Stimulated activated CD8-positive, alpha-beta memory T cell treated with anti-CD3 and anti-CD28 coated beads, Interleukin-7, amount 100 ng/mL, for 48 hours (primary cell): ENCODE measurements at places on chromosomes 7 and 10.

- DNase-seq, result no peak
These were observed 164.9 kb upstream of the TRIM24 start for GRCh38 chr7:138295049-138295637.

- DNase-seq, result no peak
These were observed 91.1 kb downstream of the VOPP1 start for GRCh38 chr7:55481155-55481554.

GRCh38 chr10:14601872-14602725, 172.6 kb downstream of the FAM107B start:
- no peak for DNase-seq

DNA sequence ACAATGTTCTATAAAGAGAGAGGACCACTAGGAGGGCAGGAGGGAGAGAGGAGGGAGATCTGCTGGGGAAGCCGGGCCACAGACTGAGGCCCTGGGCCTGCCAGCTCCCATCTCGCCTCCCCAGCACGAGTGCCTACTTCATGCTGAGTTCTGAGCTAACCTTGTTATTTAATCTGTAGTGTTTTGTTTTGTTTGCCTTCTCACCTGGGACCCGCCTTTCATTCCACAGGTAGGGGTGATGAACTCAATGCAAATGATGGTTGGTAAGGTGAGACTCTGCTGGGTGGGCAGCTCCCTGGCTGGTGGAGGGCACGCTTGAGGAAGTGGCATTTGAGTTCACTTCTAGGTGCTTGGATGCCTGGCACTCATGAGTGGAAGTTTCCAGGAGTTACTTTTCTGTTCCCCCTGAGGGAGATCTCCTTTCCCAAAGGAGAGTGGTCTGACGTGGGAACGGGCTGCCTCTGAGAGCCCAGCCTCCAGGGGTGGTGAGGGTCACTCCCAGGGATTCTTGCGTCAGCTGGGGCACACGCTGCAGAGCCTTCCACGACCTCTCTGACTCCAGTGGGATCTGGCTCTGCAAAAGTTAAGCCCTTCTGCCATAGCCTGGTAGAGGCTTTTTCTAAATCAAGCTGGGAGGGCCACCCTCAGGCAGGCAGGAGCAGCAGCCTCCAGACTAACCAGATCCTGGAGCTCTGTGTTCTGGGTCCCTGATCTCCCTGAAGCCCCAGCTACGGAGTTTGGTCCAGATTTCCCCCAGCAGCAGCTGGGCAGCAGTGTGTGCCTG, 22.4 kb downstream of the UBTD1 start:
- no peak for DNase-seq

- DNase-seq, result no peak
These were observed 38.3 kb upstream of the BTBD16 start for GRCh38 chr10:122232769-122233168.

- DNase-seq, result no peak
These were observed 49.3 kb downstream of the PPP1R17 start for GRCh38 chr7:31735991-31736982.

DNA sequence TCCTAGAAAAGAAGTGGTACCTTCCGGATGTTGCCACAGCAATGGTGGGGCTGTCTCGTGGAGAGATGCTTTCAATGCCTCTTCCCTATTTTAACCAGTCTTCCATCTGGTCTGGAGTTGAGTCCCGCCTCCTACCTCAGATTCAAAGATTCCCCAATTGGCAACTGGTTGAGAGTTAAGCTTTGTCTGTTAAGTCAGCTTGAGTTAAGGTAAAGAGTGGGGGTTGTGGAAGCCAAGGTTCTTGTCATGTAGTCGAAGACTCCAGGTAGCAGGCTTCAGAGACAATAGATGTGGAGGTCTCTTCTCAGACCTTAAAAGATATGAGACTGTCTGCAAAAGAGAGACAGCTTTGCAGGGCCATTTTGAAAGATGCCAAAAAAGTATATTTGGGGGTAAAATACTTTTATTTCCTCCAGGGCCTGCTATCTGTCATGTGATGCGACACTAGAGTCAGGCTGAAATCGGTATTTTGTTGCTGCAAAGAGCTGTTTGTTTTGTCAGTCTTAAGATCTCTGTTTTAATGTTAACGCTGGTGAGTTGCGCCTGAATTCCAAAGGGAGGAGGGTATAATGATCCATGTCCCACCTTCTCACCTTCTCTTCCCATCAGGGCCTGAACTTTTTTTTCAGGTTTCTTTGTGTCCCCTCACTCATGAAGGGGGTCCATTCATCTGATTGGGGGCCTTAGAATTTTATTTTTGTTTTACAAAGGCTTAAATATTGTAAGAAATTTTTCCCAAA, 40.4 kb upstream of the SCIN start:
- DNase-seq, result no peak

DNA sequence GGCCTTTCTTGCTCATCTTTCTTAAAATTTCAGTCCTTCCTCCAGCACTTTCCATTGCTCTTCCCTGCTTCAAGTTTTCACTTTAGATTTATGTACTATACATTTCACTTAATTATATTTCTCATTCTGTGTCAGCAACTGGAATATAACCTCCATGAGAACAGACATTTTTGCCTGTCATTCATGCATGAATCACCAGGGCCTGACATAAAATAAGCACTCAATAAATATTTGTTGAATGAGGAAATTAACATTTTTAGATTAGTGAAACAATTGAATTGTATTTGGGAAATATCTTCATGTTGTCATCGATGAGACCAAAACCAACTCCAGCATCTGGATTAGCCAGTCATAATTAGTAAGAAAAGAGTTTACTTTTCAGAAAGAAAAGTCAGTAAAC, 6.1 kb downstream of the SAMD9L start:
- DNase-seq, result no peak

DNA sequence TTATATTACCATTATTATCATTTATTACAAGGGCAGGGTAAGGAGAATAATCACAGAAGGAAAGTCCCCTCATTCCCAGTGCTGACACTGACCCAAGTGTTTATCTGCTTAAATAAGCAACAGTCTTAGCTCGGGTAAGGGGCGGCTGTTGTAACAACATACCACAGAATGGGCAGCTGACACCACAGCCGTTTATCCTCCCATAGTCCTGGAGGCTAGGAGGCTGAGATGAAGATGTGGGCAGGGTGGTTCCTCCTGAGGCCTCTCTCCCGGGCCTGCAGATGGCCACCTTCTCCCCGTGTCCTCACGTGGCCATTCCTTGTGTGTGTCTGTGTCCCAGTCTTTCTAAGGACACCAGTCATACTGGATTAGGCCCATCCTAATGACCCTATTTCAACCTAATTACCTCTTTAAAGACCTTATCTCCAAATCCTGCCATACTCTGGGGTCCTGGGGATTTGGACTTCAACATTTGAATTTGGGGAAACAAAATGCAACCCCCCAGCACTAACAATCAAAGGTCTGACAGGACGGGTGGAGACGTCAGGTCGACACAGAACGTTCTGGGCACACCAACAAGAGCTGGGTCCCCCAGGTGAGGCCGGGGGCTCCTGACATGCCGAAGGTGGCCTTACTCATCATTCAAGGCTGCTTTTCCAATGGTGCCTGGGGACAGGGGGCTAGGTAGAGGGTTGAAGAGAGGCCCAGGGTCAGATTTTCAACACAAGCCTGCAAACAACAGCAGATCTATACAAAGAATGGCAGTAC, 93.5 kb downstream of the TNS3 start:
- DNase-seq, result no peak

DNA sequence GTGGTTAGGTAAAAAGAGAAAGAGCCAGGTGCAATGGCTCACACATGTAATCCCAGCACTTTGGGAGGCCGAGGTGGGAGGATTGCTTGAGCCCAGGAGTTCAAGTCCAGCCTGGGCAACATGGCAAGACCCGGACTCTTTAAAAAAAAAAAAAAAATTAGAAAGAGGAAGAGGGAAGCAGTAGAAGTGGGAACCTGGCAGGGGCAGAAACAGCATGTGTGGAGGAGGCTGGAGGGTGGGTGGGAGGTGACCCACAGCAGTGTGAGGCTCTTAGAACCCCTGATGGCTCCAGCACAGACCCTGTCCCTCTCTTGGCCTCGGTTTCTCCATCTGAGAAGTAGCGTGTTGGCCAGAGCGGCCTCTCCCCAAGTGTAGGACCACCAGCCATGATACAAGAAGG, 4.9 kb upstream of the CCL24 start:
- no peak for DNase-seq

- no peak for DNase-seq
These were observed 590.9 kb upstream of the ANKRD30A start for GRCh38 chr10:36534471-36535002.

DNA sequence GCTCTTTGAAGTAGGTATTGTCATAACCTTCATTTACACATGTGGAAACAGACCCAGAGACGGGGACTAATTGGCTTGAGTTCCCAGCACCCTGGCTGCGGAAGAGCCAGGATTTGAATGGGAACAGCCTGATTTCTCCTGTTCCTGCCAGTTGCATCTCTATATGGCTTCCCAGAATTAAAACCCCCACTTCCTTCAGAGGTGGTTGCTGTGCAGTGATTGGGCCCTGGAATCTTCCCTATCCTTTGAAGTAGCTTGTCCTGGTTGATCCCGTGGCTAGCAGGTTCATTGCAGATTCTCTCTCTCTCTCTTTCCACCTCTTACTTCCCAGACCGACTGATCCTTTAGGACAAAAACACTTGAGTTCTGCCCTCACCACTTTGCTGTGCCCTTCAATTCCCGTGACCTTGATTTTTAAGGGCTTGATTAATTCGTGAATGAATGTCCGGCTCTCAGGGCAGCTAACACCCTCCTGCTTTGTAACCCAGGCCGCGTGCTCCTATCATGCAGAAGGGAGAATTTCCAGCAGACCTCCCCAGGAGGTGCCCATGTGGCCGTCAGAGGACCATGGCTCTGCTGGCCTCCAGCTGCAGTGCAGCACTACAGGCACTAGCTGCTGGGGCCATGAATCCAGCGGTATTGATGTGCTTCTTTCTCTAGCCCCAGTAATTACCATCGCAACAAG, 120.6 kb upstream of the AGK start:
- no peak for DNase-seq

GRCh38 chr7:123871998-123872867, 27.3 kb downstream of the HYAL4 start:
- no peak for DNase-seq

DNA sequence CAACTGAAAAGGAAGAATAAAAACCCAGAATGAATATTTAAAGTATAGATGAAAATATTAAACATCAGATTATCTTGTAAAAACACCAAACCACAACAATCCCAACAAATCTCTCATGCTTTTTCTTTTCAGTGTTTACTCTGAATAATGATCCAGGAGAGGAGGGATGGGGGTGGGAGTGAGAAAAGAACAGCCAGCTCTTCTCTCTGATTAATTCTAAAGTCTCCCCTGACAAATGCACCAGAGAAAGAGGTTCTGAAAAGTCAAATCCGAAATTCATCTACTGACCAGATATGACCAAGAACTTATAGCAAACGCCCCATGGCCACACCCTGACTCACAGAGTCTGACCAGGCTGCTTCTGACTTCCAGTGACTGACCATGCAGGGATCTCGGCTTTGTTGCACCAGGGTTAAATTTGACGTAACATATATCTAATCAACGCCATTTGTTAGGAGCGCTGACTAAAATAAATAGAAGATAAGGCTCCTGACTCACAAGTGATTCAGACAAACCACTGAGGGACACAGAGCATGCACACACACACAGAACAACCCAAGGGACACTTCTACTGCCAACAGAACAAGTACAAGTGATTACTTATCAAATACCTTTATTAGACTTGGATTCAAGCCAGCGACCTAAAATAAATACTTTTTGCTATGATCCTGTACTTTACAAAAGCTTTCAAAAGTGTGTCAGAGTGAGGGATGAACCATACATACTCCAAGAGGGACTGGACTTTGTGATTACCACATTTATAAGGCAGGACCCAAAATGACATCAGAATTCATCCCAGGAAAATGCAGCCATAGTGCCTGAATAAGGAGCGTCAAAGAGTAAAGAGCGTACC, 9.3 kb upstream of the SPOCK2 start:
- no peak for DNase-seq

DNA sequence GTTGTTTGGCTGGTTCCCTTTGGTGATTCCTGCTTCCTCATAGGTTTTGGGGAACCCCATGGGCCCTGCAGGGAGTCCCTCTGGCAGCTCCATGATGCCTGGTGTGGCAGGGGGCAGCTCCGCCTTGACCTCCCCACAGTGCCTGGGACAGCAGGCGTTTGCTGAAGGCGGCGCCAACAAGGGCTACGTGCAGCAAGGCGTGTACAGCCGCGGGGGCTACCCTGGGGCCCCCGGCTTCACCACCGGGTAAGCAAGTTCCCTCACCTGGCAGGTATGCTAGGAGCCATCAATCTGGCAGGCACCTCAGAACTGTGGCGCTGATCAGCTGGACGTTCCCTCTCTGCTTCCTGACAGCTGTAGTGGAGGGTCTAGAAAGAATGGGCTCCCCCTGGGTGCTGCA, 8.3 kb downstream of the ZMIZ2 start:
- no peak for DNase-seq

DNA sequence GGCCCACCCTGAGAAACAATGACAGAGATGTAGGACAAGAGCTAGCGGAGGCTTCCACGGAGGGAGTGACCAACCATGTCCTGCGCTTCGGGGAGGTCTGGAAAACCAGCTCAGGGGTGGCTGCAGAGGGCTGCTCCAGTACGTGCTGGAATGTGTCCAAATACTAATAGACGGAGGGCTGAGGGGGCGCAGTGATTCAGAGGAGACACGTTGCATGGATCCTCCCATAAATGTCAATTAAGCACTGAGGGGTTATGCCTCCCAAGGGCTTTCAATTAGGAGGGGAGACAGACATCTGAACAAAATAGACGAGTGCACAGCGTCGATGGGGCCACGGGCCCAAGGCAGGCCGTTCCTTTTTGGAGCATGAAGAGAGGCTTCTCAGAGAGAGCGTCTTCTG, 51.0 kb upstream of the NPS start:
- DNase-seq, result no peak
